ENCODE measurements at places on chromosomes 3 and 15. TPM values are rescaled to one million over a fixed set of nuclear protein-coding genes. Genes with fewer than 3 reads are reported as not detected.

Gene RLBP1
- total RNA-seq: not detected

DNA sequence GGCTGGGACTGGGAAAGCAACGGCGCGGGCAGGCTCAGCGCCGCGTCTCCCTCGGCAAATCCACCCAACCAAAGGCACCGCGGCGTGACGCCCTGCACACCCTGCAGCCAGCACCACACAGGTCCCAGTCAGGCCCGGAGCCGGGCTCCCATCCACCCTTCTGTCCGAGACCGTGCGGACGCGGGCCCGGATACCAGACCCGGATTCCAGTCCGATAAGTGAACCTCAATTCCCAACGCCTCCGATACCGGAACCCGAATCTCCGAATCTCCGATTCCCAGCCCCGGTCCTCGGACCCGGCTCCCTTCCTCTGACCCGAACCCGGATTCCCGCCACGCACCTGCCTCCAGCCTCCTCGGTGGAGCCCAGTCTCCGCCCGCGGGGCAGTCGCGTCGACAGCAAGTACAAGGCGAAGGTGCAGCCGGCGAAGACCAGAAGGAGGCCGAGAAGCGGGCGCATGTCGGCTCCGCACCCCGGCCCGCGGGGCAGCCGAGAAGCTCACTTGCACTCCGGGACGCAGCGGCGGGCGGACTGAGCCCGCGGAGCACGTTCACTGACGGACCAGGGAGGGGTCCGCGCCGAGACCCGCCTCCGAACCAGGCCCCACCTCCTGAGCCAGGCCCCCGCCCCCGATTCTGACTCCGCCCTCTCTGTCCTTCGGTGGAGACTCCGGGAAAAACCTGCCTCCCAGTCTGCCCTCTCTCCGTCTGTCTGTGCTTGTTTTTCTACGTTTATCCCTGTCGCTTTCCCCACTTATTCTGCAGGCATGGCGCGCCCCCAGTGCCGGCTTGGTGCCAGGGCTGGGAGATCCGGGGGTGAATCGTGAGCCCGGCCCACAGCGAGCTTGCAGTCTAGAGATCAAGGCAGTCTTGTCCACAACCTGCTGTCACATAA lies at the start of gene TMEM41A:
TSS of gene TMEM41A (minus strand) at position 533 of the 894 bp plus-strand sequence. CDS start at position 459, 74 bp downstream.
- DNase-seq: peak; percentile 92

Gene SLC7A14
- not detected for total RNA-seq

GRCh38 chr3:150300388-150300787 lies 107.7 kb upstream of the TSC22D2 start:
- DNase-seq: no peak

DNA sequence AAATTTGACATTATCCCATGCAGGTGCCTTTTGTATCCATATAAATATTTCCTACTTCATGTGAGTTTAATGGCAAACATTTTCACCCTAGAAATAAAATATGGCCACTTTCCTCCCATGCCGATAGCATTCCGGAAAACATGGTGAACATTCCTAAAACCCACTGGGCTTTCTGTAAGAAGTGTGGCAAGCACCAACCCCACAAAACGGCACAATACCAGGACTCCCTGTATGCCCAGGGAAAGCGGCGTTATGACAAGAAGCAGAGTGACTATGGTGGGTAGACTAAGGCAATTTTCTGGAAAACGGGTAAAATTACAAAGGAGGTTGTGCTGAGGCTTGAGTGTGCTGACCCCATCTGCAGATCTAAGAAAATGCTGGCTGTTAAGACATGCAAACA lies 7.6 kb downstream of the ANXA2 start:
- no peak for DNase-seq

GRCh38 chr3:175161291-175161690 lies 302.2 kb downstream of the NAALADL2 start:
- DNase-seq: no peak

- DNase-seq: no peak
These were observed 4.5 kb upstream of the C15orf39 start for GRCh38 chr15:75197062-75197630.

DNA sequence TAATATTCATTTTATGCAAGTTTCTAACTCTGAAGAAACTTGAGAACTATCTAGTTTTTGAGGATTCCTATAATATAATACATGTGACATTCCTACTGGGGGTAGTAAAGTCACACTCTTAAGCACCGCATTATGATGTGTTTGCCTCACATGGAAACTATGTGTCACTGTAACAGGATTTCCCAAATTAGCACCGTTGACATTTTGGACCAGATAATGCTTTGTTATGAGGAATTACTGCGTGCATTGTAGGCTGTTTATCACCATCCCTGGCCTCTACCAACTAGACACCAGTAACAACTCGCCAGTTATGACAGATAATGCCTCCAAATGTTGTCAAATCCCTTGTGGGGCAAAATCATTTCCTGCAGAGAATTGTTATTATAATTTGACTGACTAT lies 267.8 kb downstream of the RAP2B start:
- DNase-seq: no peak

DNA sequence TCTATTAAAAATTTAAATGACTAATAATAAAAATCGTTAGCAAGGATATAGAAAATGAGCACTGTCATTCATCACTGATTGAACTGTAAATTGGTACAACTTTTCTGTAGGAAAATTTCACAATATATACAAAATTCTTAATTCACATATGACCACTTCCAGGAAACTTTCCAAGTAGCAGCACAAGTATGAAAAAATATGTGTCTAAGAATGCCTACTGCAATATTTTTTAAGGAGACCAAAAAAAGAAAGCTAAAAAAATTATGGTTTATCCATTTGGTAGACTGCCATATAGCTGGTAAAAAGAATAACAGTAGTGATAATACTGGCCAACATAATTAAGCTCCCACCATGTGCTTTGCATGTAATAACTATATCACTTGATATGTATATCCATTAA lies 59.2 kb downstream of the KLHL6 start:
- no peak for DNase-seq

DNA sequence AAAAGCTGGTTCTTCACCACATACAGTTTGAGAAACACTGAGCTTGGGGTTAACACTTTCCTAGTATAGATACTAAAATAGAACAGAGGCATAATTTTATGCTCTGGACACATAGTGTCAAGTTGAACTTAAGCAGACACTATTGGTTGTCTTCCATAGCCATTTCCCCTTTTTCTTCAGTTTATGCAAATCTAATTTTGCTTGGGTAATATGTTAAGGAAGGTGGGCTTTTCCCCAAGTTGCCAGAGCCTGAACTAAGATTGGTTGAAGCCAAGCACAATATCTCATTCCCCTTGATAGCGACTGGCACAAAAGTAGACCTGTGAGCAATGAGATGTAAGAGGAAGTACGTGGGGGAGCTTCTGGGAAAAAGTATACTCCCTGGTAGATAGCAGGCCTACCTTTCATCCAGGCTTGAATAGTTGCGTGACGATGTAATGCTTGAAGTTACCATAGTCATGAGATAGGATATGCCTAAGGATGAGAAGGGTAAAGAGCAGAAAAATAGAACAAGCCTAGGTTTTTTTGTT lies 4.5 kb upstream of the POPDC2 start:
- no peak for DNase-seq

DNA sequence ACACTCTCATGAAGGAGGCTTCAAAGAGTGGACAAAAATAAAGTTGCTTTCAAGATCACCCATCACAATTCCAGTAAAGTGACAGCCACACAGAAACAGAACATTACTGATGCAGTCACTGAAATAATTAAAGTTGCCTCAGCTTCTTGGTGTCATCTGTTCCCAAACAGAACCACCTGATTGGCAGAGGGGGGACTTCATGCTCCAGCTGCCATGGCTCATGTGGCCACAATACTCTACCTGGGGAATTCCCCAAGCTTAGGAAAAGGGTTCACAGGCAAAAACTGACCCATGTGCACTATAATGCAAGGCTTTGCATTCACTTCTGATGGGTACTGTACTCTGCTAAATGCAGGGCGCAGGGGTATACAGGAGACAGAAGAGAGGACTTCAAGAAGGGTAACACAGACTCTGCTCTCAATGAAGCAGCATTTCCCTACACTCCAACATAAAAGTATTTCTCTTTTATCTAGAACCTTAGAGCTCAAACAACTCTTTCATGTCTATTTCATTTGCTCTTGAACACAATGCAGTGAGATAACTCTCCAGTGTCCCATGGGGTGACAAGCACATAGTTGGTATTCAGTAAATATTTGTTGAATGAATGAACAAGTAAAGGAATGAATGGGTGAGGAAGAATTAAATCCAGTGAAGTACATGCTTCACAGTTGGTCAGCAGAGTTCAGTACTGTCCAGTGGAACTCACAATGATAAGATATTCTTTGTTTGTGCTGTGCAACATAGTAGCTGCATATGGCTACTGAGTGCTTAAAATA lies 8.6 kb upstream of the CTNNB1 start:
- no peak for DNase-seq

- no peak for DNase-seq
These were observed at the start of gene ZBED2 for GRCh38 chr3:111595232-111595631. TSS of gene ZBED2 (minus strand) at chr3:111595346. CDS start at chr3:111594201, 1,145 bp downstream.

Gene MOBP
- total RNA-seq: not detected

GRCh38 chr15:37756407-37756806 lies 178.0 kb upstream of the TMCO5A start:
- DNase-seq: no peak

DNA sequence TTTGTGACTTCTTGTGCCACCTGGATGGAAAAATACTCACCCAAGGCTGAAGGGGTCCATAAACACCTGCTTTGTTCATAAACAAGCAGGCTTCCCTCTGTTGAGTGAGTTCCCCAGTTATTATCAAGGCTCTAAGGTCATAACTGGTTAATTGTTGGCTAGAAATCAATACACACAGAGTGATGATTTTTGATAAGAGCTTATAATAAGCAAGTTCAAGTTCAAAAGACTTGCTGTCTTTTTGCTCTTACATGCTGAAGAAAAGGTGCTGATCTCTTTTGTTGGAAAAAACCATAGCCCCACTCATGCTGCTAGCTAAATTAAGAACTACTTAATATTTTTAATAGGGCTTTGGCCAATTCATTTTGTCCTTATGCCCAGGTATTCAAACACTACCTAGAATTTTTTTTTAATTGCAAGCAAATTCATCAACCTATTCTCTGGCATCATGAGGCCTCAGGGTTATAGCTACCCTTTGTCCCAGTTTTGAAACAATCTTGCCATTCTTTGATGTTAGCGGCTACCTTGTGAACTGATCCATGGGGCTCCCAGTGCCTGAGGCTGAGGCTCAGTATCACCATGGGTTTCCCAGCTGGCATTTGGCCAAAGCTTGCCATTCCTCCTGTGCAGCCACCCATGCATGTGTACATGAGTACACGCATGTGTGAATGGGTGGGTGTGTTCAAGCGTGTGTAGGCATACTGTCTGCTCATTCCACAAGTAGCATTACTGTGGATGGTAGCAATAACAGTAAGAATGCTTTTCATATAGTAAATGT lies 127.6 kb upstream of the LPP start:
- no peak for DNase-seq

- no peak for DNase-seq
These were observed 53.9 kb upstream of the SLC9A9 start for GRCh38 chr3:143902210-143902609.

DNA sequence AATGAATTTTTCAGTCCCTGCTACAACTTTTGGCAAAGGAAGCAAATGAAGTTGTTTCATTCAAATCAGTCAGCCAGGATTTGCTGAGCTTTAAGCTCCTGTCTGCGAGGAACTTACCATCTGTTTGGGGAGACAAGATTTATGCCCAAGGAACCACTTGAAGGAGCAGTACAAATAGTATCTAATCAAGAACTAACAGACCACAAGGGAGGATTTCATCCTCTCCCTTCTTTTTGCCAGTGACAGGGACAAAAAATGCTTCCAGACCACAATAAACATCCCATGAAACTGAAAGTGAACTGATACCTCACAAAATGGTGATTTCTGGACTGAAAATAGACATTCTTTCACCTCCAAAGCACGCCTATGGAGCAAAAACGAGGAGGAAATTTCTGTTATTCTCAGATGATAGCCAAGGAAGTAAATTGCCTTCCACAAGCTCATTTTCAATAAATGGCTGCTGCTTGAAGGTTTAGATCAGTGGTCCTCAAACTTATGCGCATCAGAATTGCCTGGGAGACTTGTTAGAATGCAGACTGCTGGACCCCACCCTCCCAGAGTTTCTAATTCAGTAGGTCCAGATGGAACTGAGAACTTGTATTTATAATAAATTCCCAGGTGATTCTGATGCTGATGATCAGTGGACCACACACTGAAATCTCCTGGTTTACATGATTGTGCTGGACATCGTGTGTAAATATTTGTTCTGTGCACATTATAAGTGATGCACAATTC lies 202.4 kb upstream of the GADL1 start:
- DNase-seq: no peak

DNA sequence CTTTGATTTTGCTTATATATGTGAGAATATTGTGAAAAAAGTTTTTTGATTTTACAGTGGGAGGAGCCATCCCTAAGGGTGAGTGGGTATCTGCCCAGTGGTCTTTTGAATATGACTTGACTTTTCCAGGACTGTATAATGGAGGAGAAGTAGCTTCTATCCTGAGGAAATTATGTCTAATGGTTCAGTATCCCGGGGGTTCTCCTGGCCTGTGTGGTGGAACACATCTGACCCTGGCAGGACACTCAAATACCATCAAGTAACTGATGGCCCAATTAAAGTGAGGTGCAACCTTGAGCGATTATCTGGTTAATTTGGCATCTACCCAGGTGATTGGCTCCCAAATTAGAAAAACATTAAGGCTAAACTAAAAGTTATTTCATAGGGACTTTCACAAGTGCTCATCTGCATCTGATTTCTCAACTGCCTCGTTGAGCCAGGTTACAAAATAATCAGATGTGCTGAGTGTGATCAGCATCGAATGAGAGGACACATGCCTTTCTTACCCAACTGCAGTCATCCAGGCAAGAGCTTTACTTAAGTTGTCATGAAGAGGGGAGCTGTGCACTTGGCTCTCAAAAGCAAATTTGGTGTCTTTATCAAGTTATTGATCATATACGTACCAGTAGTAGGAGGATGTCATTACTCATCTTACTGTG lies 201.4 kb downstream of the IL5RA start:
- DNase-seq: no peak

All from activated CD4-positive, alpha-beta memory T cell treated with anti-CD3 and anti-CD28 coated beads, Interleukin-2, amount 10 ng/mL, durations not matched to agents 7 days and 5 days (primary cell).